Central memory CD4-positive, alpha-beta T cell (primary cell): ENCODE measurements at places on chromosomes 12 and 14.

- no peak for DNase-seq
Observed at GRCh38 chr12:49909356-49909755, 5.7 kb upstream of the FAIM2 start.

GRCh38 chr12:78209846-78210505, 379.3 kb downstream of the NAV3 start:
- DNase-seq: no peak

- DNase-seq: no peak
Observed at GRCh38 chr12:57744194-57744776, 554 bp upstream of the TSPAN31 start.

- peak; percentile 27 for DNase-seq
Observed at GRCh38 chr12:94140556-94140955, 7.8 kb upstream of the PLXNC1 start.

- DNase-seq: no peak
Observed at GRCh38 chr14:35374263-35374712, 30.3 kb downstream of the NFKBIA start.

DNA sequence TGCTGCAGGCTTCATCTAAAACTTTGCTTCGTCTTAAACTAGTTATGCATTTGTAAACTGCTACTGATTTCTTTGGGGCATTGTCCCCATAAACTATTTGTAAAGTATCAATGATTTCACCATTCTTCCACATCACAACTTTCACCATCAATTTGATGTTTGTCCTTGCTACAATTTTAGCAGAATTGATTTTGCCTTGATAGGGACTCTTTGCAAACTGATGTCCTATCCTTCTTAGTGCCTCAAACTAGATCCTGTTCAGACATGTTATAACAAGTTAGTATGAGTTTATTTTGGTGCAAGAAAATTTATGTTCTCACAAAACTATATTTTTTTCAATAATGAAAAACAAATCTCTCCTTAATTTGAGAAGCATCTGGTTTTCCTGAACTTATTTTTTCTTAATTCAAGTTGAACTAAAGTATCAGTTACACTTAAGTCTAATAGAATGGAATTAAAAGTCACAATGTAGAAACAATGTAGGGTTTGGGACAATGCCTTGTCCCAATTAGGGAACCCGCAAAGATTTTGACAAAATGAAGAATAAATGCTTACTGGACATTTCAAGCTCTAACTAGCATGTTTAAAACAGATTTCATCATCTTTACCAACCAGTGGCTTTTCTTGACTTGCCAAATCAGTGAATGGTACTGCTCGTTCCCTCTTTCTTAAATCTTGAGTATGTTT, 10.1 kb upstream of the ARID4A start:
- no peak for DNase-seq
